Bronchial epithelial cell (primary cell): ENCODE measurements at places on chromosomes 11 and 22. TPM values are rescaled to one million over a fixed set of nuclear protein-coding genes. Genes with fewer than 3 reads are reported as not detected.

The YAP1 gene
- 151 and 152 TPM in 2 replicates for total RNA-seq

The INPP5J gene
- total RNA-seq = under 0.01 and 0.64 TPM in 2 replicates

The DDIAS gene
- under 0.01 and 0.26 TPM in 2 replicates for total RNA-seq

The GNAZ gene
- under 0.01 TPM in 2 replicates for total RNA-seq

The HYLS1 gene
- total RNA-seq = 2.9 and 3.5 TPM in 2 replicates

The MS4A4E gene
- not detected in 2 replicates for total RNA-seq

The TMEM121B gene
- not detected in 2 replicates for total RNA-seq
